ENCODE measurements at places on chromosomes 1 and 21.

GRCh38 chr1:145990249-145990855 lies 6.0 kb downstream of the TXNIP start:
- no peak for DNase-seq

GRCh38 chr1:39091845-39092645 lies 65.9 kb downstream of the NDUFS5 start:
- peak; percentile 73 for DNase-seq

GRCh38 chr1:171787686-171788480 lies 6.4 kb downstream of the METTL13 start:
- DNase-seq: no peak

DNA sequence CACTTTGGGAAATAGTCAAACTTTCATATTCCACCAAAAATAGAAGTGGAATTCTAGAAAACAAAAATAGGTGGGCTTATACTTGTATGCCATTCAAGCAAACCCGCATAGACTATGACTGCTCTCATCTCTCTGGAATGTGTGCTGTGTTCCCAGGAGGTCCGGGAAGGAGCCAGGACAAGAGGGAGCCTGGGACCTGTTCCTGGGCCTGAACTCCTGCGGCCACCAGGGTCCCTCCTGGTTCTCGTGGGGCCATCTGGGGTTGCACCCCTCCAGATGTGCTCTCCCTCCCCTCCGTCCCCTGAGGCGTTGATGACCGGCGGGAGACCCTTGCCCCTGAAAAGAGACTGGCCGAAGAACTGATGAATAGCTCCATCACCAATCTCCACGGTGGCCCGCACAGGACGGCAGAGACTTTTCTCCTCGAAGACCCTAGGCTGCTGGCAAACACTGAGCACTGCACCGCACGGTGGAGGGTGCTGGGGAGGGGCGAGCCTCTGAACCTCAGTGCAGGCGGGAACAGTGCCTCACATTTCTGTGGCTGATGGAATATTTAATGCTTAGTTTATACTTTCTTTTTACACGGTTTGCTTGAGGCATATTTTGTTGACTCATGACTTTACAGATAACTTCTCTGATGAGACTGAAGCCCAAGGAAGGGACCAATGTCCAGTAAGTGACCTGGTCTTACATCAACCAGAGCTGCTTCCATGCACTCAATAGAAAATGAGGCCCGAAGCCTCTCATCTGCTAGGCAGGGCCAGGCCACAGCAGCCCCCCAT lies 9.6 kb upstream of the ADARB1 start:
- peak; percentile 19 for DNase-seq

GRCh38 chr1:65045022-65045817 lies 78.9 kb upstream of the JAK1 start:
- DNase-seq: no peak

DNA sequence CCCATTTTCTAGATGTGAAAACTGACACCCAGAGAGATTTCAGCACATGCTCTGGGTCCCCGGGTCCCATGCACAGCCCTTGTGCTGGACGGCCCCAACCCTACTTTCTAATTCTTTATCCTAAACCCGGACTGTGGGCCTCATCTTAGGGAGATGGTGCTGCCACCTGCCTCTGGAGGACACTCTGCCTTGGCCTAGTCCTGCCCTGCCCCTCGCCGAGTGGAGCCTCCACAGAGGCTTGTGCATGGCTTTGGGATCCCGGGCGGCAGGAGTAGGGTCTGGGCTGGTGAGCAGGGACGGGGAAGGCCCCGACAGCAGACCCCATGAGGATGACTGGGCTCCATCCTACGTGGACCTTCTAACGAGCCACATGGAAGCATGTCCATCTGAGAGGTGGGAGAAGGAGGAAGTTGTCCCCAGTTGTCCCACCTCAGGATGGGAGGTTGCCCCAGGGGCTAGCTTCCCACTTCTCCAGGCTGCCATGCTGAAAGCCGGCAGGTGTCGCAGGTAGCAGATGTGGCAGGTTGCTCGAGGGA lies 12.4 kb downstream of the MX2 start:
- DNase-seq: no peak

GRCh38 chr1:29852248-29852647 lies 615.9 kb downstream of the PTPRU start:
- no peak for DNase-seq

- DNase-seq: peak; percentile 82
Measured at GRCh38 chr1:67355745-67356424, 48.2 kb downstream of the IL12RB2 start.

DNA sequence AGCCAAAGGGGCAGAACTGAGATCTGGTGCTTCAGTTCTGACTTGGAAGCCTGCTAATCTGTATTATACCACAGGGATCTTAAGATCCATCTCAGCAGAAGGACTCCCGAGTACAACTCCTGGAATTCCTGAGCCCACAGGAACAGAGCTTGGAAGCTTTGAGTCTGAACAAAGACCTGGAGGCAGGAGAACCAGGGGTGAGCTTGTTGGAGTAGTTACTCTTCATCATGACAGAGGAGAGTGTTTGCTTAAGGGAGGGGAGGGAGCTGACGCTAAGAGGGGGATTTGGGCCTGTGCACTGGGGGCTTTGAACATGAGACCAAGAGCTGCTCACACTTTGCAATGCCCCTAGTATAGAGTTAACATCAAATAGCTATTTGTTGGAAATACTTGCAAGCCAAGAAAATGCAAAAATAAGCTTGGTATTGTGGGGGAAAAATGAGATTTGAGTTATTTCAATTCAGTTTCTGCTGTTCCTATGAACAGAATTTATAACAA lies 41.1 kb upstream of the TRABD2B start:
- DNase-seq: no peak

DNA sequence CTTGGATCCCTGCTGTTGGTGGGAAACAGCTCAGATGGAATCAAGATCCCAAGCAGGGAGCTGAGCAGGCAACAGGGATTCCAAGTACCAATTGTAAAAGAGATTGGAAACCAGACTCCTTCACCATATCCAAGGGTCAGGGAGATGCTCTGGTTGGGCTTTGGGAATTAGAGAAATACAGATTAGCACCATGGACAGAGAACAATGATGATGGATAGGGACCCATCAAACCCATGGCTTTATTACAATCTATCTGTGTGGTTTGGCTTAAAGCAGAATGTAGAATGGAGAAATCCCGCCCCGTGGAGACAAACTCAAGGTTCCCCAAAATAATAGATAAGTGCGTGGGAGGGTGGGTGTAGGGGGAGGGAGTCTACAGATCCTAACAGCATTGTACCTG lies 120.7 kb upstream of the CSF3R start:
- no peak for DNase-seq

DNA sequence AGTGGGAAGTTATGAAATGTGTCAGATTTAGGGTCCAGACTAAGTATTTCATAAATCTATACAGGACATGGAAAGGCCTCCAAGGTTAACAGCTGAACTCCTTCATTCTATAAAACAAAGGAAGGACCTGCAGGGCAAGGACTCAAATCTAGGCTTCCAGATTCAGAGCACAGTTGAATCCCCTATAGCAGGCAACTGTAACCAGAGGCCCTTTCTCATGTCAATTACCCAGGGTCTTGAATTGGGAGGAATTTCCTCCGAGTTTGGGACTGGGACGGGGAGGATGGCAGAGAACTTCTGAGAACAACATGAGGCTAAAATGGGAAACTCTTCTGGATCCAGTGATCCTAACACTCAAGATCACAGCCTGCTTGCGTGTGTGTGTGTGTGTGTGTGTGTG lies 112.9 kb upstream of the BEND5 start:
- DNase-seq: no peak

DNA sequence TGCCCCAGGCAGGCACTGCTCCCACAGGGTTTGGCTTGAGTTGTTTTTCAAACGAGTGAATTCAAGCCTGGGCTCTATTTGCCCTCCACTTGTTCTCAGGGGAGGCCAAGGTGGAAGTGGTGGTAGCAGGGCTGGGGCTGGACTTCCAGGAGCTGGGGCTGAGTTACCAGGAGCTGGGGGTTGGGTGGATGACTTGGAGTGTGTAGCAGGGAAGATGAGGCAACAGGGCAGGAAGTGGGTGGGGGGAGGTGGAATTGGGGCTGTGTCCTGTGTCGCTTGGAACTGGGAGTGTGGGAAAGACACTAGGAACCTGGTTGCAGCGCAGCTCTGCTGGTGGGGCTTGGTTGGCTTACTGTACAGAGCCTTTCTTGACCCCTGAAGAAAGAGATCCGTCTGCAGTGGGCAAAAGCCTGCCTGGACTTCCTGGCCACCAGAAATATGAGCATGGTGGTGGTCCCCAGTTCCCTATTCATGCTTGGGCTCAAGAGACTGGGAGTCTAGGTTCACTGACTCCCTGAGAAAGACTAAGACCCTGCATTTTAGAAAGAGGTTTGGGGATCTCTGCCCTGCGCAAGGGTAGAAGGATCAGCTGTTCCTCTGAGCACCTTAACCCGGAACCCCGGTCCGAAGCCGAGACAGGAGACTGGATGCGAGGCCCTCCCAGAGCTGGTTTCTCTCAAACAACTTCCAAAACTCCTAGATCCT lies 3.1 kb downstream of the TFAP2E start:
- peak; percentile 47 for DNase-seq

GRCh38 chr1:151790940-151791651 lies 796 bp upstream of the TDRKH start:
- no peak for DNase-seq

DNA sequence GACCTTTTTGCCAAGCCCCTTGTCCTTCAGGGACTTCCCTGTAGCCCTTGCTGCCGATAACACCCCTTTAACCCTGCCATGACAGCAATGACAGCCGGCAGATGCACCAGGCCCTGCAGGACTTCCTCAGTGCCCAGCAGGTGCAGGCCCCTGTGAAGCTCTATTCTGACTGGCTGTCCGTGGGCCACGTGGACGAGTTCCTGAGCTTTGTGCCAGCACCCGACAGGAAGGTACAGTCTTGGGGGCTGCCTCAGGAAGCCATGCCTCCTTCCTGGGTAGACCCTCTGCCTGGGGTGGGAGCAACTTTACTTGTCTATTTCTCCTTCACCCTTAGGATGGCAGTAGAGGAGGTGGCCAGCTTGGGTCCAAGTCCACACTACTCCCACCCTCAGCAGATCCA lies 16.1 kb upstream of the PADI6 start:
- DNase-seq: no peak

- DNase-seq: no peak
Measured at GRCh38 chr1:156657741-156658319, 15.9 kb downstream of the BCAN start.

DNA sequence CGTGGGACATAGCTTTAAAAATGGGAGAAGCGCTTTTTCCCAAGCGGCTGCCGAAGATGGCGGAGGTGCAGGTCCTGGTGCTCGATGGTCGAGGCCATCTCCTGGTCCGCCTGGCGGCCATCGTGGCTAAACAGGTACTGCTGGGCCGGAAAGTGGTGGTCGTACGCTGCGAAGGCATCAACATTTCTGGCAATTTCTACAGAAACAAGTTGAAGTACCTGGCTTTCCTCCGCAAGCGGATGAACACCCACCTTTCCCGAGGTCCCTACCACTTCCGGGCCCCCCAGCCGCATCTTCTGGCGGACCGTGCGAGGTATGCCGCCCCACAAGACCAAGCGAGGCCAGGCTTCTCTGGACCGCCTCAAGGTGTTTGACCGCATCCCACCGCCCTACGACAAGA lies 245.5 kb downstream of the MRPL39 start:
- DNase-seq: no peak

DNA sequence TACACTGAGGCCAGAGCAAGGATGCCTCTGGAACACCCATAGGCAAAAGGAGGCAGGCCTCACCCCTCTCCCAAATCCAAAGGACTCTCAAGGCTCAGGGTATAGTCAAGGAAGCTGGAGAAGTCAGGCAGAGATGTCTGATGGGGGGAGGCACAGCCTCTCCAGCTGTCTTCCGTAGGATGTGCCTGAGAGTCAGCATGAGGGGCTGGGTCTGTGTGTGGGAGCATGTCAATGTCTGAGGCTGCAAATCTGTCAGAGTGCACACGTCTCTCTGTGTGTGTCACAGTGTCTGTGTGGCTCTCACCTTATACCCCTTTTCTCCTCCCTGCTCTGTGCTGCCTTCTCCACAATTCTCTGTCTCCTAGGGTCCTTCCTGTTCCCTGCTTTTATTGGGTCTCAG lies 4.0 kb downstream of the HPCAL4 start:
- no peak for DNase-seq

- DNase-seq: no peak
Measured at GRCh38 chr1:177779166-177779965, 190.5 kb downstream of the SEC16B start.

DNA sequence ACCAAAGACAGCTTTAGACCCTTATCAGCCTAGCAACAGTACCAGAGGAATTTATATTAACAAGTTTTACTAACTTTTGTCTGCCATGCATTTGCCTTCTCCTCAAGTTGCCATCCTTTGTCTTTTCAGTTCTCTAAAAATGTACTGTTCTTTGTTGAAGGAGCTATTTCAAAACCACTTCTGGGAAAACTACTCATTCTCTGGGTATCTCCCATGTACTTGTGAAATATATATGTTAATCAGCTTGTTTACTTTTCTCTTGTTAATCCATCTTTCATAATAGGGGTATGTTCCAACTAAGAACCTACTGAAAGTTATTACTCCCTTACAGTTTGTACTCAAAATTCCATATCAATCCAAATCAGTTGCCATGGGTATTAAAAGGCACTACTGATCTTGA lies 16.3 kb downstream of the DPYD start:
- DNase-seq: peak; percentile 55

DNA sequence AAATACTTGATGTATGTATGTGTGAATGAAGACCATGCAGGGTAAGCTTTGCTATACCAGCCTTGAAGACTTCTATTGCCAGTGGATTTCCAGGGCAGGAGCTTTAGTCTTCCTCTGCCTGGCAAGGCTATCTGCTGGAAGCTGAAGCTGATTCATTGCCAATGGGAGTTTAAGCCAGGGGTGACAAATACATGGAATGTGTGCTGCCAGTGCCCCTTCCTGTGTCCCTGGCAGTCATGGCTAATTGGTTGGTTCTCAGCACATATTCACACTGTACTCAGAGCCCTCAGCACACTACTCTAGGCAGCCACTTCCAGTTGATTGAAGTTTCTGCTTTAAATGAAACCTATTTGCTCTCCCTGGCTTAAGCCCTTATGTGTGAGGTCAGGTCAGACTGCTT lies 1.5 kb downstream of the ZSCAN20 start:
- no peak for DNase-seq

DNA sequence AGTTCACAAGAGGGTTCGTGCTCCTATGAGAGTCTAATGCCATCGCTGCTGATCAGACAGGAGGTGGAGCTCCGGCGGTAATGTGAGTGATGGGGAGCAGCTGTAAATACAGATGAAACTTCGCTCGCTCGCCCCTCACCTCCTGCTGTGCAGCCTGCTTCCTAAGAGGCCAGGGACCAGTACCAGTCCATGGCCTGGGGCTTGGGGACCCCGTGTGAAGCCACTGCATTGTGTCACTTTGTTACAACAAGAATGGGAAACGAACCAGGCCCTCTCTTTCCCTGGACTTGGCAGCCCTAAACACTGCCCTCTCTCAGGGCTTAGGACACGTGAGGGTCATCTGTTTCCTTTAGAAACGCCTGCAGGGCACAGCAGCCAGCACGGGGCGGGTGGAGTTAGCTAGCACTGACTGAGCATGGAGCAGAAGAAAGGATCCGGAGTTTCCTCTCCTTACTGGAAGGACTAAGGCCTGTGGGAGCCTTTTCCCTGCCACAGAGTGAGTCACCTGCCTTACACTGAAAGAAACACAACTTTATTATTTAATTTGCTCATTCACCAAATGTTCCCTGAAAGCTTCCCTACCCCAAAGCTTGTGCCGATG lies 185.2 kb upstream of the TMEM51 start:
- peak; percentile 88 for DNase-seq
